GM12891 (cell line): ENCODE measurements at places on chromosomes 12 and 14.

- no peak for DNase-seq
Measured at GRCh38 chr14:91349481-91350074, 68.0 kb downstream of the CCDC88C start.

DNA sequence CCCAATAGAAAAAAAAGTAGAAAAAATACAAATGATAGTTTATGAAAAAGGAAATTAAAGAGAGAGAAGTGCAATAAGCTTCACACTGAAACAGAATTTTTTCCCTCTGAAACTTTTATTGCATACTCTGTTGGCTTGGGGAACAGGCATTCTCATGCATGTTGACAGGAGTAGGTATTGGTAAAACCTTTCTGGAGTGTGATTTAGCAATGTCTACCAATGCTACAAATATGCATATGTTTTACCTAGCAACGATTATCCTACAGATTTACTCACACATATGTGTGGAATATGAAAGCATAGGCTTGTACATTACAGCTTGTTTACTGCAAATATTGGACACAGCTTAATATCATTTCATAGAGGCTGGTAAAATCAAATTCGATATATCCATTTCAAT, 125.7 kb upstream of the MYF6 start:
- DNase-seq: no peak

DNA sequence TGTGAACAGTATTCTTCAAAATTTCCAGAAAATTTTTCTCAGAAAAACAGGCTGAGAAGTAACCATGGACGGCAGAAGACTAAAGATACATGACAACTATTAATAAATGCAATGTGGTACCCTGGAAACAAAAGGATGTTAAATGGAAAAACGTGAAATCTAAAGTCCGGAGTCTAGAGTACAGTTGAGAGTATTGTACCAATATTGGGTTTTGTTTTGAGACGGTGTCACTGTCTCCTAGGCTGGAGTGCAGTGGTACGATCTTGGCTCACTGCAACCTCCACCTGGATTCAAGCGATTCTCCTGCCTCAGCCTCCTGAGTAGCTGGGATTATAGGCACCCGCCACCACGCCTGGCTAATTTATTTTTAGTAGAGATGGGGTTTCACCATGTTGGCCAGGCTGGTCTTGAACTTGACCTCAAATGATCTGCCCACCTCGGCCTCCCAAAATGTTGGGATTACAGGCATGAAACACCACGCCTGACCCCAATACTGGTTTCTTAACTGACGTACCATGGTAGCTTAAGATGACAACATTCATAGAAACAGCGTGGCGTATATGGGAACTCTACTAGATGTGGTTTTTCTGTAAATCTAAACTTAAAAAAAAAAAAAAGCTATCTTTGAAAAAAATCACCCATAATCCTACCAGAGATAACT, 16.8 kb upstream of the TDG start:
- DNase-seq: no peak

GRCh38 chr14:52900731-52901130, 50.1 kb downstream of the FERMT2 start:
- DNase-seq: no peak

DNA sequence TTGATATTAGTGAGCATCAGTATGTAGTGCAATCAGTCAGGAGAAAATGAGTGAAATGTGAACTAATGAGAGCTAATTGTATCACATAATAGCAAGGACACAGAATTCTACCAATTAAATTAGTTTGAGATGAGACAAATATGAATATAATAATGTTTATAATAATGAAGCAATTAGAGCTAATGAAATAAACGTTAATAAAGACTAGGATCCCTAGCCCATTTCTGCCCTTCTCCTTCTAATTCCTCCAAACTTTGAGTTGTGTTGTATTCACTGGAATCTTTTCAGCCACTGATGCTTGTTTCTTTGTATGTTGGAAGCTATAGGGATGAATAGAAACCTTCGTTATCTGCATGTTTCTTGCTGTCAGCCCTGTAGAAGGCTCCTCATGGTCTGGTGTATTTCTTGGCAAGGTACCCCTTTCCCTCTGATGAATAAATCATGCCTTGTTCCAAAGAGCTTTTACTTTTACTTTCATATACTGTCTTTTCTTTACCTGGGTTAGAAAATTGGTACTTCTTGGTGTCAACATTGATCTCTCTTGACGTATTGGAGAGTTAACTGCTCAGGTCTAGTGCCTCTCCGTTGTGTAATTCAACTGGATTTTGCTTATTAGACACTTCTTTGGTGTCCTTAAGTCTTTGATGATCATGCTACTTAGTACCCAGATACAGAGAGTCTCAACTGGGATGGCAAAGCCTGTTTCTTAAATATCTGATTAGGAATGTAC, 154.8 kb downstream of the PTCSC3 start:
- DNase-seq: no peak

- DNase-seq: peak; percentile 74
Measured at GRCh38 chr14:20343092-20343861, at the start of gene PARP2. PARP2 (plus strand) TSS chr14:20343635; CDS start chr14:20343642, 7 bp downstream.

DNA sequence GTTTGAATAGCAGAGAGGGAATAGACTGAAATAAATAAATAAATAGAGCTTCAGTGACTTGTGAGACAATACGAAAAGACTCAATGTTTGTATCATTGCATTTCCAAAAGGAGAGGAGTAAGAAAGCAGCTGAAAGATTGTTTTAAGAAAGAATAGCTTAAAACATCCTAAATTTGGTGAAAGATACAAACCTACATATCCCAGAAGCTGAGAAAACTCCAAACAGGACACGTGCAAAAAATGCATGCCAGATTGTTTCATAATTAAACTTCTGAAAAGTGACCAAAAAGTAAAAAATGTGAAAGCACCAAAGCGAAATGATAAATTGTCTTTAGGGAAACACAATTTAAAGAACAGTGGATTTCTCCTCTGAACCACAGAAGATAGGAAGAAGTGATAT, 711.0 kb downstream of the AACS start:
- no peak for DNase-seq

- no peak for DNase-seq
Measured at GRCh38 chr14:104131968-104132732, 6.2 kb upstream of the KIF26A start.

DNA sequence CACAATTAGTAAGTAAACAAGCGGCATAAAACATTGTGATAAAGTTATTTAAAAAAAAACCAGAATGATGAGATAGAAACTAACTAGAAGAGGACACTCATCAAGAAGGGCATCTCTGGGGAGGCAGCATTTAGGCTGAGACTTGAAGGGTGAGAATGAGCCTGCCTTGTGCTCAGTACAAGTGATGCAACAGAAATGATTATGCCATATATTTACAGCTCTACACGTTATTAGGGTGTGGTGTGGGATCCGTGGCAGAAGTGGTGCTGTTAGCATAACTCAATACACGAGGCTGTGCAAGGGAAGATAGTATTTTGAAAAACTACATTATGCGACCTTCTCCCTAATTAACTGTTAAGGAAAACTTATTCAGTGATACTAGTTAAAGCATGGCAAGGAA, 178.5 kb upstream of the ATF7IP start:
- DNase-seq: no peak

DNA sequence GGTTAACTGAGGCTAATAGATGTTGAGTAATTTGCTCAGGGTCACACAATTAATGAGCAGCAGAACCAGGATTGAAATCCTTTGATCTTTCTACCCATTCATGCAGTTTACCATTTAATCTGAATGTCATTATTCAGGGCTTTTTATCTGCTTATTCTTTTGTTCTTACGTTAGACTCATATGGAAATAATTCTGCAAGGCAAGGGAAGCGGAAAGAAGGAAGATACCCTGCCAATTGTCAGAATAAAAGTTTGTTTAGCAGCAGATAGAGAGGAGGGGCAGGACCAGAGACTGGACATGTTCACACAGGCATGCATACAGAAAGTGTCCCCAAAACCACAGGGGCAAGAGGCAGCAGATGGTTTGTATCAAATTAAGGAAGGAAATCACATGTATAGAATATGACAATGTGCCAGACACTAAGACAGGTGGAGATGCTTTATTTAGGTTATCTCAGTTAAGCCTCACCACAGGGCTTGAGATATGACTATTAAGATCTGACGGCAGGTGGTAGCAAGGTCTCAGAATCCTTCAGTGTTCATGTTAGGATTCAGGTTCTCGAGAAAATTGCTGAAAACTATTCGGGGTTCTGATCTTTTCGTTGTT, 29.8 kb downstream of the BRMS1L start:
- peak; percentile 11 for DNase-seq

DNA sequence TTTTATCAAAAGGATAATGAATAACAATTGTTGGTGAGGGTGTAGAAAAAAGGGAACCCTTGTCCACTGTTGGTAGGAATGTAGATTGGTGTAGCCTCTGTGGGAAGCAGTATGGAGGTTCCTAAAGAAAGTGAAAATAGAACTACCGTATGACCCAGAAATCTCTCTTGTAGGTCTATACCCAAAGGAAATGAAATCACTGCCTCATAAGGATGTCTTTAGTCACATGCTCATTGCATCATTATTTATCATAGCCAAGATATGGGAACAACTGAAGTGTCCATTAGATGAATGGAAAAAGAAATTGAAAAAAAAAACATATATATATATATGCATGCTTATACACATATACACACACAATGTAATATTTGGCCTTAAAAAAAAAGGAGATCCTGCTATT, 158.8 kb upstream of the NPAS3 start:
- DNase-seq: no peak

- DNase-seq: no peak
Measured at GRCh38 chr14:69288011-69288771, 28.2 kb downstream of the GALNT16 start.

DNA sequence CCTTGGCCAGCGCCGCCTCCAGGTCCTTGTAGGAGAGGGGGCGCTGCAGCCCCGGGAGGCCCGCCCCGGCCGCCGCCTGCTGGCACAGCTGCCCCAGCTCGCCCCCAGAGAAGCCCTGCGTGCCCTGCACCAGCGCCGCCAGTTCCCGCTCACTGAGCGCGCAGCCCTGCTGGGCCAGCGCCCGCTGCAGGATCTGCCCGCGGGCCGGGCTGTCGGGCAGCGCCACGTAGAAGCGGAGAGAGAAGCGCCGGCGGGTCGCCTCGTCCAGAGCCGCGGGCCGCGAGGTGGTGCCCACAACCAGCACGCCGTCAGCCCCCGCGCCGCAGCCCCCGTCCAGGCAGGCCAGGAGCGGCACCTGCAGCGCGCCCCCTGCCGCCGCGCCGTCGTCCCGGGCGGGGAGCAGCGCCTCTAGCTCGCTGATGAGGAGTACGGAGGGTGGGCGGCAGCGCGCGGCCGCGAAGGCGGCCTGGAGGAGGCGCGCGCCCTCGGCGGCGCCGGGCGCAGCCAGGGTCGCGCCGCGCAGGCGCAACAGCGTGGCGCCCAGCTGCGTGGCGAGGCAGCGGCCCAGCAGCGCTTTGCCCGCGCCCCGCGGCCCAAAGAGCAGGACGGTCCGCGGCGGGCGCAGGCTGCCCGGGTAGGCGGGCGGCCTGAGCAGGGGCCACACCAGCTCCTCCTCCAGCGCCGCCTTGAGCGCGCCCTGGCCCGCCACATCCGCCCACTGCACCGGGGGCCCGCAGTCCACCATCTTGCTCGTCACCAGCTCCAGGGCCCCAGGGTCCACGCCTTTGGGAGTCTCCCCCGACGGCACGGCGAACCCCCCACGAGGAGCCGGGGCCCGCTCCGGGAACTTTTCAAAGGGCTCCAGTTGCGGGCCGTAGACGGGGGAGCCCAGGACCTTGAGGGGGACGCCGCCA, 27.7 kb downstream of the FIGNL2 start:
- peak; percentile 65 for DNase-seq

GRCh38 chr14:103188810-103189480, 65.7 kb downstream of the TNFAIP2 start:
- DNase-seq: no peak

GRCh38 chr12:100265732-100266584, 921 bp downstream of the DEPDC4 start:
- no peak for DNase-seq

DNA sequence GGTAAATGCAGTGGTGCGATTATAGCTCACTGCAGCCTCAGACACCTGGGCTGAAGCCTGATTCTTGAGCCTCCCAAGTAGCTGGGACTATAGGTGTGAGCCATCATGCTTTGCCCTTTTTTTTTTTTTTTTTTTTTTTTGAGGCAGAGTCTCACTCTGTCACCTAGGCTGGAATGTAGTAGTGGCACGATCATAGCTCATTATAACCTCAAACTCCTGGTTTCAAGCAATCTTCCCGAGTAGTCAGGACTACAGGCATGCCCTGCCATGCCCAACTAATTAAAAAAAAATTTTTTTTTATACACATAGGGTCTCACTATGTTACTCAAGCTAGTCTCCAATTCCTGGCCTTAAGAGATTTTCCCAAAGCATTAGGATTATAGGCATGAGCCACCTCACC, 6.9 kb downstream of the ATP2A2 start:
- no peak for DNase-seq

GRCh38 chr12:111840807-111841206, 1.2 kb upstream of the MAPKAPK5 start:
- DNase-seq: no peak

DNA sequence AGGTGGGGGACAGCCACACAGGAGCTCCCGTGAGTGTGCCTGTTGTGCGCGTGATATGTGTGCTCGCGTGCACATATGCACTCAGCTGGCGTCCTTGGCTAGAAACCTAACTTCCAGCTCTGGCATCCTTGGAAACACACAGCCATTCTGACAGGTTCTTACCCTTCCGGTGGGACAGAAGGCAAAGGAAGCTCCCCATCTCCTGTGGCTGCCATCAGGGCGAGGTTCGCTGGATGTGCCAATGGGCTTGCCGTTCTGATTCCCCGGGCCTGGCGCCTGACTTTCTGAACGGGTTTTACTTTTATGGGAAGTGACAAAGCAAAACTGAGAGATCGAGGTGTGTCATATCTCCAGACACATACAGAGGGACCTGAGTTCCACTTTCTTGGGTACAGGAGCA, 124.7 kb downstream of the PAPOLA start:
- no peak for DNase-seq

- DNase-seq: no peak
Measured at GRCh38 chr14:94974893-94975292, 182.4 kb downstream of the DICER1 start.

- DNase-seq: no peak
Measured at GRCh38 chr12:58159941-58160340, 218.6 kb downstream of the ATP23 start.

- no peak for DNase-seq
Measured at GRCh38 chr14:64266239-64266638, 27.9 kb downstream of the ESR2 start.

GRCh38 chr12:89320735-89321134, 31.6 kb downstream of the DUSP6 start:
- no peak for DNase-seq

DNA sequence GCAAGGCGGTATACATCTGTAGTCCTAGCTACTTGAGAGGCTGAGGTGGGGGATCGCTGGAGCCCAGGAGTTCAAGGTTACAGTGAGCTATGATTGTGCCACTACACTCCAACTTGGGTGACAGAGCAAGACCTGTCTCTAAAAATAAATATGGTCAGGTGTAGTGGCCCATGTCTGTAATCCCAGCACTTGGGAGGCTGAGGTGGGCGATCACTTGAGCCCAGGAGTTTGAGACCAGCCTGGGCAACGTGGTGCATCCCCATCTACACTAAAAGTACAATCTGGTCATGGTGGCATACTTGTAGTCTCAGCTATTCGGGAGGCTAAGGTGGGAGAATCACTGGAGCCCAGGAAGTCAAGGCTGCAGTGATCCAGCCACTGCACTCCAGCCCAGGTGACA, 40.6 kb downstream of the HECTD1 start:
- DNase-seq: no peak

- DNase-seq: no peak
Measured at GRCh38 chr12:12559719-12560296, 2.9 kb downstream of the DUSP16 start.

- no peak for DNase-seq
Measured at GRCh38 chr14:76337635-76338545, 38.0 kb upstream of the ESRRB start.
